Thoracic aorta (tissue), 2 donors: ENCODE measurements at places on chromosomes 5 and 9. TPM values are rescaled to one million over a fixed set of nuclear protein-coding genes. Genes with fewer than 3 reads are reported as not detected.

GRCh38 chr9:113042884-113043657 lies 13.5 kb downstream of the ZFP37 start:
- no peaks in the 10 kb centered on the region for H3K27me3 ChIP-seq
- no peak overlapping the region for H3K27ac ChIP-seq
- peaks cover 44% of the 10 kb centered on the region for H3K36me3 ChIP-seq
- H3K4me3 ChIP-seq, result no peak overlapping the region
- DNase-seq, result no peak

Gene PTGER4
- 45.9 TPM for total RNA-seq

Gene NUTM2F
- not detected for total RNA-seq

GRCh38 chr9:106622164-106622487 lies 240.8 kb upstream of the ZNF462 start:
- no peak overlapping the region for H3K27ac ChIP-seq
- H3K27me3 ChIP-seq, result no peaks in the 10 kb centered on the region
- DNase-seq, result no peak

DNA sequence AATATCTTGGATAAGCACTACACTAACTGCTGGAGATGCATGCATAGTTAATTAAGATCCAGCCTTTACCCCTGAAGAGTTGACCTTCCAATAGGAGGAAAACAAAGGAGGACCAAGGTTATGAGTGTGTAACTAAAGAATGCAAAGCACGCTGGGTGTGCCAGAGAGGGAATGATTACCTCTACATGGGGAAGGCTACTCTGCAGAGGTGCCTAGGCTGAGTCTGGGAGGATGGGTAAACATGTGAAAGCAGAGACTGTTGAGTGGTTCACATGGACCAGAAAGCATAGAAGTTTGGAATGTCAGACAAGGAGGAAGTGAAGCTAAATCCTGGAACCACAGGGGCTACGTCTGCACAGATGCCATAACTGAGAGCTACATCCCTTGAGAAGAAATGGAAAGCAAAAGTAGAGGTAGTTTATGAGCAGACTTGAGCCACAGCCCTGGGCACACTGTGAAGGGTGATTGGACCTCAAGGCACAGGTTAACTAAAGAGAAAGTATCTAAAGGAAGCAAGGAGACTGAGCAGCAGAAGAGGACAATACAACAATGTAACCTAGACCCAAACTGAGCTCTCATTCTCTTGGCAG lies 176.2 kb downstream of the DENND1A start:
- H3K4me3 ChIP-seq, result no peak overlapping the region
- no peaks in the 10 kb centered on the region for H3K4me1 ChIP-seq

Gene SOX30
- not detected for total RNA-seq
